A549 treated with CpdA at 1 μM for 4 hours (cell line): ENCODE measurements at places on chromosomes 6 and 20. TPM values are rescaled to one million over a fixed set of nuclear protein-coding genes. Genes with fewer than 3 reads are reported as not detected.

The GPSM3 gene
- total RNA-seq = 0.31 to 0.67 TPM (median 0.50 TPM) in 5 replicates

The RAET1L gene
- 0.18 to 0.49 TPM (median 0.27 TPM) in 5 replicates for total RNA-seq

The CRISP2 gene
- not detected in 5 replicates for total RNA-seq

The EEF1A2 gene
- total RNA-seq = 136 to 164 TPM (median 141 TPM) in 5 replicates

The EEF1E1 gene
- total RNA-seq = 55.0 to 99.0 TPM (median 60.7 TPM) in 5 replicates
